ENCODE measurements at places on chromosomes 7 and 10.

GRCh38 chr7:117157241-117158209 is 165.3 kb downstream of the WNT2 start:
- no peaks in the 10 kb centered on the region for H3K36me3 ChIP-seq
- H3K27ac ChIP-seq: no peak overlapping the region
- no peak overlapping the region for H3K4me3 ChIP-seq
- peaks cover 8% of the 10 kb centered on the region for H3K4me1 ChIP-seq

DNA sequence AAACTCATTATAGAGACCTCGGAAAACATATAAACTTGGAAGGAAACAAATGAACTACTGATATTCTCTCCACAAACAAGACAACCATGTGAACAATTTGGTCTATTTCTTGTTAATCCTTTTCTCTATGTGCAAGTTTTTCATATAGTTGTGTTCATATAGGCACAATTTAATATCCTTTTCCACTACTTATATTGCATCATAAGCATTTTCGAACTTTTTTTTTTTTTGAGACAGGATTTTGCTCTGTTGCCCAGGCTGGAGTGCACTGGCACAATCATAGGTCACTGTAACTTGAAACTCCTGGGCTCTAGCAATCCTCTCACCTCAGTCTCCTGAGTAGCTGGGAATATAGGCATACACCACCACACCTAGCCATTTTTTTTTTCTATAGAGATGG is 5.2 kb downstream of the PEX1 start:
- peaks cover 2% of the 10 kb centered on the region for H3K4me1 ChIP-seq
- no peak overlapping the region for H3K4me3 ChIP-seq
- H3K36me3 ChIP-seq: no peaks in the 10 kb centered on the region
- H3K27ac ChIP-seq: no peak overlapping the region

DNA sequence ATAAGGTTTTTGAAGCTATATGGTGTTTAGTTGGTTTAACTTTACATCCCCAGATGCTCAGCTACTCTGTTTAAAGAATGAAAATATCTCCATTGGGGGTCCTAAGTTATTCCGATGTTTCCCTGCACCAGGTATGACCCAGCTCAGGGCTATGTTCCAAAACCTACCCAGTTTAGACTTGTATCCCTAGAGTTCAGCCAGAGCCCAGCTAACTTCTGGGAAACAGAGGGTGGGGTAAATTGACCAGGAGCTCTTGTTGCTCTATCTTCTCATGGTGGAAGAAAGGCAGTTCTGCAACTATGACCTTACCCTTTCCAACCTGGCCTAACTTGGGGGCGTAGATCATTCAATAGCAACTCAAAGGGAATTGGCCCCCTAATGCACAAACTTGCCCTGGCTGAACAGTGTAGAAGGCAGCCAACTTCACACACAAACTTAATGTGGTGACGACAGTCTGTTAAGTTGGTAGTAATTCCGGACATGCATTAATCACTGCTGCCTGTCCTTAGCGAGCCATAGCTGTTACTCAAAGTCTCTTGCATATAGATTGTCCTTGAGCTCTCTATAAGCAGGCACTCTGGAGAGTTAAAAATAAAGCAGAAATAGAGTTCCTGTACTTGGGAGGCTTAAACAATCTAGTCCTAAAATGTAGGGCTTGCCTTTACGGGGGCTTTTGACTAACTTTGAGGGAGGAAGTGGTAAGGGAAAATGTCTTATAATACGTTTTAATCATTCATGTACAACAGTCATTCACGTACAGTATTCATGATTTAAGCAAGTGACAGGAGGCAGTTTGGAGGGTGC is 5.3 kb upstream of the ZNRF2 start:
- no peaks in the 10 kb centered on the region for H3K4me1 ChIP-seq
- no peaks in the 10 kb centered on the region for H3K36me3 ChIP-seq
- H3K27me3 ChIP-seq: no peaks in the 10 kb centered on the region
- H3K4me3 ChIP-seq: no peak overlapping the region
- DNase-seq: no peak

DNA sequence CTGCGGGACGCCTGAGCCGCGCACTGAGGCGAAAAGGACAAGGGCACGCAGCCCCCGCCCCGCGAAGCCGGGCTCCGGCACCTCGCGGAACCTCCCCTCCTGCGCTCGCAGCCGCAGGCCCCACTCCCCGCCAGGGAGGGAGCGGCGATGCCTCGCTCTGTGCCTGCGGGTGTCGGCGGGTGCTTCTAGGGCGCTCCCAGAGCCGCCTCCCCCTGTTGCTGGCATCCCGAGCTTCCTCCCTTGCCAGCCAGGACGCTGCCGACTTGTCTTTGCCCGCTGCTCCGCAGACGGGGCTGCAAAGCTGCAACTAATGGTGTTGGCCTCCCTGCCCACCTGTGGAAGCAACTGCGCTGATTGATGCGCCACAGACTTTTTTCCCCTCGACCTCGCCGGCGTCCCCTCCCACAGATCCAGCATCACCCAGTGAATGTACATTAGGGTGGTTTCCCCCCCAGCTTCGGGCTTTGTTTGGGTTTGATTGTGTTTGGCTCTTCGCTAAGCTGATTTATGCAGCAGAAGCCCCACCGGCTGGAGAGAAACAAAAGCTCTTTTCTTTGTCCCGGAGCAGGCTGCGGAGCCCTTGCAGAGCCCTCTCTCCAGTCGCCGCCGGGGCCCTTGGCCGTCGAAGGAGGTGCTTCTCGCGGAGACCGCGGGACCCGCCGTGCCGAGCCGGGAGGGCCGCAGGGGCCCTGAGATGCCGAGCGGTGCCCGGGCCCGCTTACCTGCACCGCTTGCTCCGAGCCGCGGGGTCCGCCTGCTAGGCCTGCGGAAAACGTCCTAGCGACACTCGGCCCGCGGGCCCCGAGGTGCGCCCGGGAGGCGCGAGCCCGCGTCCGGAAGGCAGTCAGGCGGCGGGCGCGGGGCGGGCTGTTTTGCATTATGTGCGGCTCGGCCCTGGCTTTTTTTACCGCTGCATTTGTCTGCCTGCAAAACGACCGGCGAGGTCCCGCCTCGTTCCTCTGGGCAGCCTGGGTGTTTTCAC is 519 bp downstream of the ITGB8 start:
- H3K36me3 ChIP-seq: no peaks in the 10 kb centered on the region
- H3K4me3 ChIP-seq: peak overlapping the region; percentile 59
- peak; percentile 59 for DNase-seq
- peak overlapping the region; percentile 61 for H3K27ac ChIP-seq
- no peaks in the 10 kb centered on the region for H3K4me1 ChIP-seq

All from aorta (tissue), 5 donors.